ENCODE measurements at places on chromosomes 13 and 19.

- DNase-seq, result no peak
Observed at GRCh38 chr13:65789815-65790214, 1440.3 kb downstream of the PCDH9 start.

DNA sequence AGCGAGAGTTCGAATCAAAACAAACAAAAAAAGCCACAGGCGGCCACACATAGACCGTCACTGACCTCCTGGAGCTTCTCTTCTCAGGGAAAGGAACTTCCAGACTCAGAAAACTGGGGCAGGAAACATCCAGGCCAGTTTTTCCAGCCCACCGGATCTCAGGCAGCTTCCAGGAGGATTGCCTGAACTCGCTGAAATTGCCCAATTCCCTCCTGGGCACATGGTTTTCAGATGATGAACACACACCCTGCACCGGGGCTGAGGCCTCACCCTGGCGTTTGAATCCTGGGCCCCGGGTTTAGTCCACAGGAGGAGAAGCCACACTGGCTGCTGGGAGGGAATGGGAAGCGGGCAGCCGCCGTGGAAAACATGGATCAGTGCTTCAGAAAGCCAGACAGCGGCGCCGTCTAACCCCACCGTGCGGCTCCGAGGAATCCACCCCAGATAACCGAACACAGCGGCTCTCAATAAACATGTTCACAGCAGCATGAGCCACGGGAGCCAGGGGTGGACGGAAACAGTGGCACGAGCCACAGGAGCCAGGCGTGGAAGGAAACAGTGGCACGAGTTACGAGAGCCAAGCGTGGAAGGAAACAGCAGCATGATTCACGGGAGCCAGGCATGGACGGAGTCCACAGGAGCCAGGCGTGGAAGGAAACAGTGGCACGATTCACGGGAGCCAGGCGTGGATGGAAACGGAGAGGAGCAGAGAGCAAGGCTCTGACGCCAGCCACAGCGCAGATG, 18.2 kb upstream of the PTBP1 start:
- DNase-seq, result no peak

GRCh38 chr13:67023130-67023876, 206.8 kb downstream of the PCDH9 start:
- no peak for DNase-seq

DNA sequence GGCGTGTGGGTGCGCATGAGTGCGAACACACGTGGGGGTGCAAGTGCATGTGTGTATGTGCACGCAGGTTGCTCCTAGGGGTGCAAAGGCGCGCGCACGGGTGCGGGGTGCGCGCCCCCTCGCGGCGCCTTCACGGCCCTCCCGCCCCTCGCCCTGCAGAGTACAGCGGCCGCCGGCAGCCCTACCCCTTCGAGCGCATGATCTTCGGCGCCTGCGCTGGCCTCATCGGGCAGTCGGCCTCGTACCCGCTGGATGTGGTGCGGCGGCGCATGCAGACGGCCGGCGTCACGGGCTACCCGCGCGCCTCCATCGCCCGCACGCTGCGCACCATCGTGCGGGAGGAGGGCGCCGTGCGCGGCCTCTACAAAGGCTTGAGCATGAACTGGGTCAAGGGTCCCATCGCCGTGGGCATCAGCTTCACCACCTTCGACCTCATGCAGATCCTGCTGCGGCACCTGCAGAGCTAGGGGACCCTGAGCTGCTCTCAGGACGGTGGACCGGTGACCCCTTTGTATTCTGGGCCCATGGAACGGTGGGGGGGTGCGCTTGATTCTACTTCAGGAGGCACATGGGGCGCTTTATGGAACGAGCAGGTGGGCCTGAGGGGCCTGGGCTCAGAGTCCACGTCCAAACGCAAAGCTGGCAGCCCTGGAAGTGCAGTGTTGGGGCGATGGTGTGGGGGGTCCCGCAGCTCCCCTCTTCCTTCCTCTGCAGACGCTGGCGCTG, 27.7 kb downstream of the TMEM161A start:
- no peak for DNase-seq
